ENCODE measurements at places on chromosomes 6 and 20. TPM values are rescaled to one million over a fixed set of nuclear protein-coding genes. Genes with fewer than 3 reads are reported as not detected.

DNA sequence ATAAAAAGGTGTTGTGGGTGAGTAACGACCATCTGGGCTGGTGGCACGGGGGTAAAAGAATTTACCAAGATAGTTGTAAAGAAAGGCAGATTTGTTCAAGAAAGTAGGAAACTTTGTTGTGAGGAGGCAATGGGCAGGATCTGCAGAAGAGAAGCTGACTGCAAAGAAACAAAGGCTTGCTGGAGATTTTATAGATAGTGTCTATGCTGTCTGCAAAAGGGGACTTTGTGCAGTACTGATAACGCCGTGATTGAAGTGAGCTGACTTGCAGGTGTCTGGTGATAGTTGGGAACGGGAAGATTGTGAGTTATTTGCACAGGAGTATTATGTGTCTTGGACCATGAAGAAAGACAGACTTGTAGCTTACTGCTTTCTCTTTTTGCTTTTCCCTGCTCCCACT is 36.8 kb upstream of the GSTA3 start:
- no peak for DNase-seq

- DNase-seq: no peak
These were observed 860.8 kb upstream of the MAP3K7 start for GRCh38 chr6:91447530-91448254.

DNA sequence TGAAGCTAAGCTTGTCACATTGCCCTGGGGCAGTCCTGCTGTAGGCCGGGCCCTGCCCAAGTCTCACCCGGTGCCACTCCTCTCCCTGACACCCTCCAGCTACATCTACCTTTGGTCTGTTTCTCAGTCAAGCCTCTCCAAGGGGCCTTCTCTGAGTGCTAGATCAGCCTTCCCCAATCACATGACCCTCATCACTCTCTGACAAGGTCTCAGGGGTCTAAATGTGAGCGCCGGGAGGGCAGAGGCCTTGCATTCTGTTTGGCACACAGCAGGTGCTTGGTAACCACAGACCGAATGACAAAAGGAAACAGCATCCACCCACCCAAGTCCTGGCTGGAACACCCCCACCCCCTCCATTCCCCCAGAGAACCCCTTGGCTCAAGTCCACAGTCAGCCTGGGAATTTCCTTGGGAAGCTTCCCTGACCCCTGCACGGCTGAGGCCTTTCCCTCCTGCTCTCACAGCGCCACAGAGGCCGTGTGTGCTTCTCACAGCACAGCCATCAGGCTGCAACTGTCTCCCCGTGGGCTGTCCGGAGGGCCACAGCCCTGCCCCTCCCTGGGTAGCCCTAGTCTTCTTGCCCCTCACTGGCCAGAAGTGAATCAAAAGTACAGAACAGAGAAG is 32.9 kb downstream of the PKIG start:
- no peak for DNase-seq

Gene CST5
- not detected for total RNA-seq

Gene ETV7
- total RNA-seq: 0.49 TPM

Gene PTP4A1
- total RNA-seq: 65.8 TPM
